ENCODE measurements at places on chromosomes 5 and 9.

- peak; percentile 60 for DNase-seq
Observed at GRCh38 chr9:74496819-74497747, at the start of gene RORB. TSS of gene RORB (plus strand) at chr9:74497335. CDS start at chr9:74497977, 642 bp downstream.

- DNase-seq = no peak
Observed at GRCh38 chr9:96293498-96294158, 8.3 kb downstream of the HSD17B3 start.

DNA sequence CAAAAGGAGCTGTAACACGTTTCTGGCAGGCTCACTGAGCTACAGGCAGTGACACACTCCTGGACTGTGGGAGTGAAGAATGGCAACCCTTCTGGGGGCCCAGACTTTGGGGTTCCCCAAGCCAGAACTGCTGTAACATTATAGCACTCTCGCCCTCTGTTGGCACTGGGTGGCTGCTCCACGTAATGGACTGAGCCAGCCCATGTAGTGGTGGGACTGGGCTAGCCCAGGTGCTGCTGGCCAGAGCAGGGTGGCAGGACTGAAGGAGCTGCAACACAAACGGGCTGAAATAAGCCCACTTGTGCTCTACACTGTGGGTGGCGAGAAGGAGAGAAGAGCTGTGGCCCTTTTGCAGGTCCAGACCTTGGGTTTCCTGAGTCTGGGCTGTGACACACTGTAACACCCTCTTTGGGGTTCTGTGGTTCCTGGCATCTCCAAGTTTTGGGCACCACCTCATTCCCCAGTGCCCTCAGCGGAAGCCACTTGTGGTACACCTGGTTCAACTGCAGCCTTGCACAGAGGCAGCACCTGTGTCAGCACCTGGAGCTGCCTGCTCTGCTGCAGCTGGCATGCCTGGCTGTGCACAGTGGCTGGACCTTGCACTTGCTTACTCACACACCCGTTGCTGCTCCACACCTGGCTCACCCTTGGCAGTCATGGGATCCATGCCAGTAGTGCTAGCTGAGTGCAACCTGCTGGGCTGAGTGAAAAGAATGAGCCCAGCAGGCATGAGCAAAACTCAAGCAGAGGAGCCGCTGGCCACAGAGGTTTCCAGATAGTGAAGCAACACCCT lies 95.0 kb upstream of the PRR16 start:
- no peak for DNase-seq

- no peak for DNase-seq
Observed at GRCh38 chr5:9105851-9106250, 440.0 kb downstream of the SEMA5A start.

- peak; percentile 61 for DNase-seq
Observed at GRCh38 chr5:58629271-58630159, 46.6 kb downstream of the RAB3C start.

GRCh38 chr5:153086486-153086885 lies 404.0 kb upstream of the GRIA1 start:
- DNase-seq = no peak

DNA sequence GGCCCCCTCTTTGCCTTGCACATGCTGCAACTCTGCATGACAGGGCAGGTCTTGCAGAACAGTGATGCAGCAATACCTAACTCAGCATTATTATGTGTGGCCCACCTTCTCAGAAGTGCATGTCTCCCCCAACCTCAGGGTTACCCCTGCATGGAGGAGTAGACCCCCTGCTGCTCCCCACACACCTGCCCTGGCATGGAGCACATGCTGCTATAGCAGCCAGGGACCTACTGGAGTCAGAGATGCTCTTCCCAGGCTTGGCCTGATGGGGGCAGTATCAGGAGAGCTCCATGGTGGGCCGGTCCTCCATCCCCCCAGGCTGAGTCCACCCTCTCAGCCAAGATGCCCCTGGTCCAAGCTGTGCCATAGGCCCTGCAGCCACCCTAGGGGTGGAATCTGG lies 13.2 kb upstream of the BOD1 start:
- peak; percentile 15 for DNase-seq

DNA sequence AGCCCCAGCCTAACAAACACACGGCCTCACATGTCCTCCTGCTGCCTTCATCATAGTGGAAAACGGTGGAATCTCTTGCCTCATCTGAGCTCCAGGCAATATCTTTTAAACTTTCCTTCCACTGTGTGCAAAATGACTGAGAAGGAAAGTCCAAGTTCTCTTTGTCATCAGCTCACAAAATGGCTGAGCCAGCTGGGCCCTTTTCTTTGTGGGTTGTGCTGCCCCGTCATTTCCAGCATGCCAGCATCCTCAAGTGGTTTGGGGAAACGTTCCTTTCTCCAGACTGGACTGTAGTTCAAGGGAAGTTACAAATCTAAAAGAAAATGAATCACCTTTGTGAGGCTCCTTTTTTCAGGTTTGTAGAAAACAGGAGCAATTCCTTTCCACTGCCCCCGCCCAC lies 171.1 kb upstream of the FSTL4 start:
- DNase-seq = no peak

DNA sequence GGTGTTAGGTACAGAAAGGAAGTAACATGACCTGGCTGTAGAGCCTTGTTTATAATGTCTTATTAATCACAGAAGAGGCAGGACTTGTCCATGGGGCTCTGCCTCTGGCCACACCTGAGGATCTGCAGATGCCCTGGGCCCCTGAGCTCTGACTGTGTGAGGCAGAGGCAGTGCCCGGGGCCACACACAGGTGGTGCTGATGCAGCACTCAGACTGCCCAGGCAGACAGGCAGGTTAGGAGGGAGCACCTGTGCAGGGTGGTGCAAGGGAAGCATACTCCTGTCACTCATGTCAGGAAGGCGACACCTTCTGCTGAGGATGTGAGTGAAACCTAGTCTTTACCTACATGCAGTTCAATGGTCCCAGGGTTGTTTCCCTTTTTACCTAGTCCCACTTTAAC lies 88.7 kb downstream of the CFAP90 start:
- DNase-seq = no peak

DNA sequence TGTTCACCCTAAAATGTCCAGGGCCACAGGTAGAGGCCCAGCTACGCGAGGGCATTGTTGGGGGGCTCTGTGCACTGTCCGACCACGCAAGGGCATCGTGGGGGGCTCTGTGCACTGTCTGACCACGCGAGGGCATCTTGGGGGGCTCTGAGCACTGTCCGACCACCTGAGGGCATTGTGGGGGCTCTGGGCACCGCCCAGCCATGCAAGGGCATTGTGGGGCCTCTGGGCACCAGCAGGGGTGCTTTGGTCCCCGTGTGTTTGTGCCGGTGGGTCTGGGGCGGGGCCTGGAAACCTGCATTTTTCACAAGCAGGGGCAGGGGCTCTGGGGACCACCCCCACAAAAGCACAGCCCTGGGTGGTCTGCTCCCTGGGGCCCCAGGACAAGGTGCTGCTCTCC lies 41.5 kb upstream of the RXRA start:
- DNase-seq = no peak

- peak; percentile 42 for DNase-seq
Observed at GRCh38 chr9:656926-657568, 184.4 kb upstream of the DMRT1 start.

- DNase-seq = no peak
Observed at GRCh38 chr9:38094165-38094564, 25.1 kb upstream of the SHB start.

GRCh38 chr9:108634204-108634603 lies 221.6 kb downstream of the ACTL7B start:
- DNase-seq = no peak

DNA sequence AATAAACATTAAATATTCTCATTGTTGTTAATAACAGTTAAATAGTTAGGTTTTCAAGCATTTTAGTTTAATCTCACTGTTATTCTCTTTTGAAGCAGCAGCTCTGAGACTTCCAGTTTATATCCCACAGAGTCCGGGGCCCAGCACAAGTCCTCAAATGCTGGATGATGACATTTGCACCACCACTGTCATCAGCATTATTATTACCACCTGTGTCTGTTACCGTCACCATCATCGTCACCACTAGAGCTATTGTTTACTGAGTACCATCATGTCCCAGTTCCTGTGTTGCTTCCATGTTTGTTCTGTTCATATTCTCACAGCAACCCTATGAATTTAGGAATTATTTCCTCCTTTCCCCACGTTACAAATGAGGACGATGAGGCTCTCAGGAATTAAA lies 169.2 kb upstream of the NR3C1 start:
- no peak for DNase-seq

- DNase-seq = no peak
Observed at GRCh38 chr5:39863926-39864552, 439.3 kb upstream of the DAB2 start.

DNA sequence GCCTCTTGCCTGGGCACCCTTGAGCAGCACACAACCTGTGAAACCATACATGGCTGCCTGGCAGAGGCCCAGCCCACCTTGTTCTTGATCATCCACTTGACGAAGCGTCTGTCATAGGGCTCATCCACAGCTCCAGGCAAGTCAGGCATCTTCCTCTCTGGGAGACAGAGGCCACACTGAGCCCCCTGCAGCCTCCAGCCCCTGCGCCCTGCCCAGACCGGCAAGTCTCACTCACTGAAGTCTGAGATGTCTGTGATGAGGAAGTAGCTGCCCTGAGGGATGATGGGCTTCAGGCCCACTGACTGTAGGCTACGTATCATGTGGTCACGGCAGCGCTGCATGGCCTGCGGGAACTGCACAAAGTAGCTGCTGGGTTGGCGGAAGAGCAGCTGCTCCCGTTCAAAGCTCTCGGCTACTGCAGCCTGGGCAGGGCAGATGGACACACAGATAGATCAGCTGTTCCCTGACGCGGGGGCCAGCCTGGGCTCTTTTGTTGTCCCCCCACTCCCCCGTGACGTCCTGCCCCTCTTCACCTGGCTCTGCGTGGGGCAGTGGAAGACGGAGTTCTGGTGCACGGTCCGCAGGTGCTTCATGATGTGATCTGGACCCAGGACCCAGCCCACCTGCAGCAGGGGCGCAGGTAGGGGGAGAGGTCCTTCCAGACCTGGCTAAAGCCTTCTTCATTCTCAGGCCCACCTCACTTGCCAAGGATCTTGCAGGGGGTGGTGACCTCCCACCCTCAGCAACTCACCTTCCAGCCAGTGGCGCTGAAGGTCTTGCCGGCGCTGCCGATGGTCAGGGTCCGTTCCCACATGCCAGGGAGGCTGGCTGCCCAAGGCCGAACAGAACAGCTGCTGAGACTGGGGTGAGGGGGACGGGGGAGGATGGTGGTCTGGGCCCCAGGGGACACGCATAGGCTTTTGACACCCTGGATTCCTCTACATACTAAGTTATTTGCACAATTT lies 5.9 kb upstream of the SPOUT1 start:
- DNase-seq = no peak

GRCh38 chr5:164073081-164073480 lies 567.7 kb downstream of the MAT2B start:
- DNase-seq = no peak

DNA sequence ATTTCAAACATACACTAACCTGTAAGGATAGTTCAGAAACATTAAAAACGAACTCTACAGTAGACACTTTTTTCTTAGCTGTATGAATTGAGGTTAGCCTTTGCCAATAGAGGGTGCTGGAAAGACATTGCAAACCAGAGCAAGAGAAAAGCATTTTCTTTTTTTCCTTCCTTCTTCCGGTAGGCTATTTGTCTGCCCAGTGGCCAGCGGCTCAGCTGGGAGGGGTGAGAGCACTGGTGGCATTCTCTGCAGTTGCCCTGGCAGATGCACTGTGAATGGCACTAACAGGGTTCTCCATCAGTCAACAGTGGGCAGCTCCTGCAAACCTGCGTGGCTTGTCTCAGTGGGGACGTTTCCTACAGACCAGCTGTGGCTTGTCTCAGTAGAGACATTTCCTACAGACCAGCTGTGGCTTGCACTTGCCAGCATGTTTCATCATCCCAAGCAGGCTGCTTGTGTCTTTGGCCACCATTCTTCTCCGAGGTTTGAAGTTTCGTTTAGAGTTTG lies 984.5 kb upstream of the CDH18 start:
- DNase-seq = peak; percentile 2

DNA sequence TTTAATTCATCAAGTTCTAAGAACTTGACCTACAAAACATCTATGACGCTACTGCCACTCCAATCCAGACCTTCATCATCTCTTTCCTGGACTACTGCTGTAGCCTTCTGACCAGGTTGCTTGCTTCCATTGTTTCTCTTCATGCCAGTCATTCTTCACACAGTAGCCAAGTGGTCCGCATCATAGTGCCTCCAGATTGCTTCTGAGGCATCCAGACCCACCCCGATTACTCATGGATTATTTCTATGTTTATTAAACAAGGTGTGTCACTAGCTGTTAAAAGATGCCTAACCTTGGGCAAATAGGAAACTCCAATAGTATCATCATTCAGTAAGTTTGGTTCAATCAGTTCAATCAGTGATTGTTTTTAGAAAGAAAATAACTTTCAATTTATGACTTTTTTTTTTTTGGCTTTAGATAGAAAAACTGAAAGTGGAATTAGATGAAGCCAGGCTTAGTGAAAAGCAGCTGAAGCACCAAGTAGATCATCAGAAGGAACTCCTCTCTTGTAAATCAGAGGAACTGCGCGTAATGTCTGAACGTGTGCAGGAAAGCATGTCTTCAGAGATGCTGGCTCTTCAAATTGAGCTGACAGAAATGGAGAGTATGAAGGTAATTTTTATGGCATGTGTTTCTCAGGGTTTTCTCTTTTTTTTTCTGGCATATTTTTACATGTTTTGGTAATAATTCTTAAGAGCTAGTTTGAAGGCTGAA lies 9.5 kb downstream of the SPDL1 start:
- no peak for DNase-seq

- no peak for DNase-seq
Observed at GRCh38 chr5:19835442-19835841, 152.6 kb downstream of the CDH18 start.

- DNase-seq = peak; percentile 95
Observed at GRCh38 chr5:177454397-177455035, 7.9 kb downstream of the PRR7 start.

DNA sequence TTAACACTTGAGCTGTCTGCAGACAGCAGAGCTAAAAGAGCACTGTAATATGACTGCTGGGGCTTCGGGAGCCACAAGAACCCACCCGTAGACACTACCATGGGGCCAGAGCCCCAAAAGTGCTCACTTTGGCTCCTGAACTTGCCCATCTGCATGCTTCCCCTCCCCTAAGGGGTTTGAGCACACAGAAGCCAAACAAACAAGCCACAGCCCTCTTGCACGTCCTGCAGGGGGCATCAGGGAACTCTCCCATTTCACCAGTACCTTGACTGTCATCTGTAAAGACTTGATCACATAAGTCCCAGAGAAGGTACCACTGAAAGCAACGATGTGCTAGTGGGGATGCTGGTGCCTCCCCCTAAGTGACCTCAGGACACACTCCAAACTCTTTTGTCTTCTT lies 681.8 kb downstream of the SEMA5A start:
- peak; percentile 15 for DNase-seq

GRCh38 chr5:175862131-175863012 lies 9.0 kb upstream of the CPLX2 start:
- DNase-seq = no peak

- DNase-seq = no peak
Observed at GRCh38 chr9:13411791-13412190, 132.3 kb upstream of the MPDZ start.

- no peak for DNase-seq
Observed at GRCh38 chr5:37436146-37436934, 57.2 kb downstream of the WDR70 start.

DNA sequence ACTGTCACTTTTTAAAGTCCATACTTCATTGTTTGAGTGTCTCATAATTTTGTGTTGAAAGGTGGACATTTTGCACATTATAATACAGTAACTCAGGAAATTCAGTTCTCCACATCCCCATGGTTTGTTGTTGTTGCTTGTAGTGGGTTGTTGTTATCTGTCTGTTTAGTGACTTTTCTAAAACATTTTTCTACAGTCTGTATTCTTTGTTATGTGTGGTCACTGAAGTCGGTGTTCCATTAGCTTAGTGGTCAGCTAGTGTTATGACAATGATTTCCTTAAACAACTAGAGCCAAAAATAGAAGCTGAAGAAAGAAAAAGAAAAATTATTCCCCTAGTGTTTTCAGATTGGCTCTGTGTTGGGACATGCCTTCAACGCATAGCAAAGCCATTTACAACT lies 5.6 kb upstream of the IL33 start:
- no peak for DNase-seq

Measured in KBM-7 (cell line).